Fibroblast of lung (primary cell): ENCODE measurements at places on chromosomes 5 and 9.

- no peak for DNase-seq
These were observed 85.7 kb upstream of the TNFAIP8 start for GRCh38 chr5:119270121-119270565.

- no peak for DNase-seq
These were observed 23.2 kb upstream of the CARNMT1 start for GRCh38 chr9:75051285-75051684.

DNA sequence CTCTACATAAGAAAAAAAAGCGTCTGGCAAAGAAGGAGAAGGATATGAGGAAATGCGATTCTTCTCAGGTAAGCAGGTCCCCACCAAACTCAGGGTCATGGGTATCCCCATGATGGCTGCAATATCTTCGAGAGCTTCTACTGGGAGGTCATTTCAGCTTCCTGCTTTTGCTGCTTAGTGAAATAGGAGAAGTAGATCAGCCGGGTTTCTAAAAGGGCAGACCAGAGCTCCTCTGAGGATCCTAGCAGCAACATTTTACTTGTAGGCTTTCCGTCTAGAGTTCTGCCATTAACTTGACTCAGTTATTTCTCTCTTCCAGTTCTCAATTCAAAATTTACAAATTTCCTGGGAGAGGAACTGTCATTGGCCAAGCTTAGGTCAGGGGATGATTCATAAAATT lies 134.7 kb downstream of the DPYSL3 start:
- DNase-seq: no peak

DNA sequence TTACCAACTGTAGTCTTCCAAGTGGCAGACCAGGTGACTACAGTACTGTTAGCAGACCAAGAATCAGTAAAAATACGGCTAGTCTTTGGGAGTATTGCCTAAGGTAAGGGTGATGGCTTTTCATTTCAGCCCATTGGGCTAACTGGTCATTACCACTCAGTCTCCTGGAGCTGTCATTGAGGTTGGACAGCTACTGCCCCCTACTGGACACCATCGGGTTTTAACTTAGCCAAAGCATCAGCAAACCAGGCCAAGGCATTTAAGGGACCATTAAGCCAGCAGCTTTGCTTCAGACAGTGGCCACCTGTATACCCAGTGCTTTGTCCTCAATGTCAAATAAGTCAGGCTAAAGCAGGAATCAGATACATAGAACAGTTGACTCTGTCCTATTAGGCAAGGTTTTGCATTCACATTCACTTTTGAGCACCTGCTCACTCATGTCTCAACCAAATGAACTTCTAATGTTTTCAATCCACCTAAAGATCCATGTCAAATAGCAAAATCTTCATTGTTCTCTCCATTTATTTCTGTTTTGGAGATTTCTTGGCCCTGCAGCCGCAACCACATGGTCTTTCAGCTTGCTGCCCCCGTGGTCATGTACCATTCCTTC lies 117.2 kb downstream of the INVS start:
- peak; percentile 20 for DNase-seq

GRCh38 chr5:89597878-89598277 lies 714.9 kb upstream of the MEF2C start:
- DNase-seq: no peak

- DNase-seq: peak; percentile 86
These were observed 50.4 kb downstream of the USP20 start for GRCh38 chr9:129885670-129886106.

DNA sequence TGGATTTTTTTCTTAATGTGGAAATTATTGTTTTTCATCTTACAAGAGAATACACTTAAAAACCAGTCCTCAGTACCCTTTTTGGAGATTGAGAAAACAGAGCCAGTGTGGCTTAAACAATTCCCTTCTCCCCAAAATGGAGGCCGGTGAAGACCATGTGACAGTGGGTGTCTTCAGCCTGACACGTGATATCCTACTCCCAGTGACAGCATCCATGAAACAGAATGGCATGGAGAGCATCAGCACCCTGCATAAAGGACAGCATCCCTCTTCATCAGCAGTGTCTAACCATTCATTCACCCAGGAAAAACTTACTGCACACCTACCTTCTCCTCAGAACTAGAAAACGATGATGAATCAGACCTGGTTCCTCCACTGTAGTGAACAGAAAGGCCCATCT lies 103.4 kb upstream of the RAI14 start:
- no peak for DNase-seq

DNA sequence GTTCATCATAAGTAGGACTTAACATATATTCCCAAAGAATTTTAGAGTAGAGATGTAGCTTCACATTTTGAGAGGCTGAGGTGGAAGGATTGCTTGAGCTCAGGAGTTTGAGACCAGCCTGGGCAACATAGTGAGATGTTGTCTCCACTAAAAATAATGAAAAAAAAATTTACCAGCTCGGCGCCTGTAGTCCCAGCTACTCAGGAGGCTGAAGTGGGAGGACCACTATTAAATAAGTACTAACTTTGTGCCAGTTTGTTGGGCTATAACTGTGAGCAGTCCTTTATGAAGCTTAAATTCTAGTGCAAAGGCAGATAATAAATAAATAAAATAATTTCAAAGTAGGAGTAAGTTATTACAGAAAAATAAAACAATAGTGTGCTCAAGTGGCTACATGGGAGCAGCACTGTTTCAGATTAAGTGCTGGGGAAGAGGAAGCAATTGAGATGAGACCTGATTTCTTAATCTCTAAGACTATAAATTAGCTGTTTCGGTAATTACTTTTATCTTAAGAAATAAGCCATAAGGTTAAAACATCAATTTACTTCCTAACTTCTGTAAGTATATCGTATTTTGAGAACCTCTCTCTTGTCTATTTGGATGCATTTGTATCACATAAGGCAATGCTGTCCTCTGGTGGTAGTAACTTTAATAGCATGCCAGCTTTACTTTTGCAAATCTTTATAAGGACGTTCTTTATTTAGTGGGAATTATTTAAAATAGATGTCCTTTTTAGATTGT lies 98.9 kb downstream of the CSNK1G3 start:
- DNase-seq: peak; percentile 60

- peak; percentile 90 for DNase-seq
These were observed 74.2 kb downstream of the MAMDC2 start for GRCh38 chr9:70117835-70118319.

DNA sequence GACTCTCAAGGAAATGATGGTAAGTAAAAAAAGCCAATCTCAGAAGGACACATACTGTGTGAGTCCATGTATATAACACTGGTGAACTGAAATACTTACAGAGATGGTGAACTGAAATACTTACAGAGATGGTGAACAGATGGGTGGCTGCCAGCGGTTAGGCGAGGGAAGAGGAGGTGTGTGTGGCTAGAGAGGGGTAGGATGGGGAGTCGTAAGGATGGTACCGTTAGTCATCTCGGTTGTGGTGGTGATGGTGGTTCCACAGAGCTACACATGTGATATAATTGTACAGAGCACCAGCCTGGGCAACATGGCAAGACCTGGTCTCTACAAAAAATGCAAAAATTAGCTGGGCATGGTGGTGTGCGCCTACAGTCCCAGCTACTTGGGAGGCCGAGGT lies 113.6 kb upstream of the RAPGEF1 start:
- DNase-seq: no peak

DNA sequence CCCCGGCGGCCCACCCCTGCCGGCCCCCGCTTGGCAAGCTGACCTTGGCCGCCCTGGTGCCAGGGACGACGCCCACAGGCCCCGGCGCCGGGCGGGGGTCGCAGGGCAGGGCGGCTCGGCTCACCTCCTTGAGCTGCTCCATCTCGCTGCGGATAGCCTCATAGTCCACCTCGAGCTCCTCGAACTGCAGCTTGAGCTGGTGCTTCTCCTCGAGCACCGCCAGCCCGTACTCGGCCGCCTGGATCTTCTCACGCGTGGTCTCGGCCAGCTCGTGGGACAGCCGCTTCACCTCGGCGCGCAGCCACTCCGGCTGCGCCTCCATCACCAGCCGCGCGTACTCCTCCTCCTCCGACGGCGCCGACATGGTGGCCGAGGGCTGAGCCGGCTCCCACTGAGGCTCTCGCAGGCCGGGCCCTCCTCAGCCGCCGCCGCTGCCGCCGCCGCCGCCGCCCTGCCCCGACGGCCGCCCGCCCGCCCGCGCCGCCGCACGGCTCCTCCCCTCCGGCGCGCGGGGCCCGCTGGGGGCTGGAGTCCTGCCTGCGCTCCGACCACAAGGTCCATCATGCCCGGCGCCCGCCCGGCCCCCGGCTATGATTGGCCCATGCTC lies at the start of gene BICD2:
TSS of gene BICD2 (minus strand) at position 453 of the 607 bp plus-strand sequence. CDS start at position 364, 89 bp downstream.
- no peak for DNase-seq

DNA sequence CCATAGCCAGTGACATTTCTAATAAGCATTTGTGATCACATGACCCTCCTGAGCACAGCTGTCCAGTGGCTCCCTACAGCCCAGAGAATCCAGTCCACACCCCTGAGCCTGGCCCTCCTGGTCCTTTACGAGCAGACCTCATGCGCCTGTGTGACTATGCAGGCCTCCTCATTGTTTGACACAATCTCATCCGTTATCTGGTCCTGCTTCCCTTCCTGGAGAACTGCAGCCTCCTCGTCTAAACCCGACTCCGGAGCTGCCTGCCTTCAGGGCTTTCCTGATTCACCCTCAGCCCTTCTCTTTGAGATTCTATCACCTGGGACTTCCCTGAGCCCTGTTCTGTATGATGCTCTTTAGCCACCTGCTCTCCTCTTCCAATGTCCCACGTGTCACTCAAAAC lies 79.7 kb downstream of the GPR21 start:
- no peak for DNase-seq

DNA sequence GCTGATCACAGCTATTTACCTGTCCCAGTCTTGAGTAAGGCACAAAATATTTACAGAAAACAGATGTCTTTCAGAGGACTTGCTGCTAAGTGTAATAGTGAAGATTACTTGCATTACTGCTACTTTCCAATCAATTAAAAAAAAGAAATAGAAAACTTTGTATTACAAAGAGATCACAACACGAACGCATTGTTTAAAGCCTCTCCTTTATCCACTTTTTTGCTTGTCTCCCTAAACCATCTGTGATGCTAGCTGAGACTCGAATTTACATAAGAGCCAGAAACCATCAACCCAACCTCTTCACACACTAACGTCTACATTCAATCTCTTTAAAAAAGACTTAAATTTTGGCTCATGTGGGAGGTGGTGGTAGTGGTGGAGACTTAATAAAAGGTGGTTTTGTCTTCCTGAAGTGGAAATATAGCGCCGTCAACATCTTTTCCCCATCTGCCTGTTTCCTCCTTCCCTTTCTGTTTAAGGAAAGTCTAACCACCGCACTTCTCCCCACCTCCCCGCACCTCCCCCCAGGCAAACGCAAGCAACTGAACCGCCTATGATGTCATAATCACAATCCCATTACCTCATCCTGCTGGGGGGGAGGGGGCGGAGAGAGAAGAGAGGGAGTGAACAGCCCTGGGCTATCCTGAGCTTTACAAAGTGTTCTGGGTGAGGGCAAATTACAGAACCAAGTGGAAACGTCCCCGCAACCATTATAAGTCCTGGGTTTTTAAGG lies 948 bp upstream of the FAM53C start:
- peak; percentile 75 for DNase-seq

GRCh38 chr5:119386596-119387344 lies 31.0 kb downstream of the TNFAIP8 start:
- DNase-seq: peak; percentile 54

GRCh38 chr5:124806373-124807077 lies 60.1 kb upstream of the ZNF608 start:
- peak; percentile 80 for DNase-seq

- peak; percentile 98 for DNase-seq
These were observed at the start of gene ANGPTL2 for GRCh38 chr9:127122176-127123063. Gene ANGPTL2 (minus strand): TSS chr9:127122635. CDS start chr9:127108731, 13,904 bp downstream.

- peak; percentile 67 for DNase-seq
These were observed 131.5 kb downstream of the AGTPBP1 start for GRCh38 chr9:85610074-85610860.

GRCh38 chr5:142145106-142145900 lies 36.7 kb downstream of the NDFIP1 start:
- DNase-seq: peak; percentile 50

DNA sequence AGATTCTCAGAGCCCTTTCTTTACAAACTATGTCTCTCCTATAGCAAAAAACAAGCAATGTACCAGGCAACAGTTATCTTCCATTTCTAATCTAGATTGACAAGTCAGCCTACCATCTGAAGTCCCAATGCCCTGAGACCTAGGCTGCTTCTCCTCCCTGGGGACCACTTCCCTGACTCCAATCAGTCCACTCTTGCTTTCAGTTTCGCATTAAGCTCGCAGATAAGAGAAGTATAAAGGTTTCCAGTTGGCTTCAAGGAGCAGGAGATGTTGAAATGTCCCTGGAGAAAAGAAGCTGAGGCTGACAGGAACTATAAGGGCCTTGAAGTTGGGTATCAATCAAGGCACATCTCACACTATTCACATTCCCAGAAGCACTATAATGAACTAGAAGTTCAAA lies 32.3 kb downstream of the ERP44 start:
- peak; percentile 49 for DNase-seq

DNA sequence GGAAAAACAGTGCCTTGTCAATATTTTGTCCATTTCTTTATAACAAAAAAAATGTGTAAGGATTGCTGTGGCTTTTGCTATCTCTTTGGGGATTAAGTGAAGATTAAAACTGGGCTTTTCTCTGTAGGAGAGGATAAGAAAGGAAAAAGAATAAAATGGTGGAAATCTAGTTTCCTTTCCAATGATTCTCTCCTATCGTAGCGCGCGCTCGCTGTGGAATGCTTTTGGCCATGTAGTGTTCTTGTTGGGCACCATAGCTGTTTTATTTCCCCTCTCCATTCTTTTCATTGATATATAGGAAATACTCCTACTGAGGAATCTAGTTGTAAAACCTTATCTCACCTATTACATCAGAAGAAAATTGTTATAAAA lies 1.5 kb downstream of the STXBP1 start:
- peak; percentile 8 for DNase-seq

GRCh38 chr9:114220061-114220541 lies 64.8 kb downstream of the COL27A1 start:
- DNase-seq: no peak

DNA sequence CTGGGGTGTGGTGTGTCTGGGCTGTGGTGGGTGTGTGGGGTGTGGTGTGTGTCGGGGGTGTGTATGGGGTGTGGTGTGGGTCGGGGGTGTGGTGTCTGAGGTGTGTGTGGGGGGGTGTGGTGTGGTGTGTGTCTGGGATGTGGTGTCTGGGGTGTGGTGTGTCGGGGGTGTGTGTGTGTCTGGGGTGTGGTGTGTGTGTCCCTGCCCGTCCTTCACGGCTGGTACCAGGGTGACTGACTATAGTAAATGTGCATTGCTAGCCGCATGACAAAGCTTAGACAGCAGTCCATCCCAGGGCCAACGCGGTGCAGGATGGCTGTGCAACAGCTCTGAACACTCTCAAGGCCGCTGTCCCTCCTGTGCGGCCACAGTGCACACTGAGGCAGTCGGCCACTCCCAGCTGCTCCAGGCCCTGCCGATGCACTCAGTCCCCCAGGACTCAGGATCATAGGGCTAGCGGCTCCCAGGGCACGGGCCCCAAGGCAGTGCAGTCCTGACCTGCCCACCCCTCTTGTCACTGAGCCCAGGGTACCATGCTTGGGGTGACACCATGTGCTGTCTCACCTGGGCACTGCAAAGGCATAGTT lies 54.0 kb downstream of the SECISBP2 start:
- DNase-seq: no peak

GRCh38 chr5:109406719-109407118 lies 3.1 kb downstream of the PJA2 start:
- DNase-seq: no peak

- DNase-seq: no peak
These were observed 124.6 kb upstream of the TAF11L2 start for GRCh38 chr5:17373406-17373805.

- DNase-seq: no peak
These were observed 9.0 kb downstream of the EGFLAM start for GRCh38 chr5:38267372-38267771.
